ENCODE measurements at places on chromosomes 13 and 19. TPM values are rescaled to one million over a fixed set of nuclear protein-coding genes. Genes with fewer than 3 reads are reported as not detected.

APLP1 gene
- total RNA-seq, result 1.5 TPM

BCL2L12 gene
- 14.7 TPM for total RNA-seq

PSPN gene
- 0.25 TPM for total RNA-seq

PDX1 gene
- not detected for total RNA-seq

ZNF112 gene
- total RNA-seq, result 9.6 TPM

TSEN34 gene
- 52.3 TPM for total RNA-seq

FBXO17 gene
- total RNA-seq, result 44.0 TPM

ZNF420 gene
- 9.6 TPM for total RNA-seq

SPPL2B gene
- 54.3 TPM for total RNA-seq

SHD gene
- total RNA-seq, result not detected

CLC gene
- not detected for total RNA-seq

IGFL1 gene
- total RNA-seq, result 7.9 TPM

TEX29 gene
- 2.9 TPM for total RNA-seq

SERTM1 gene
- total RNA-seq, result 16.0 TPM

PSG11 gene
- not detected for total RNA-seq

ZNF83 gene
- total RNA-seq, result 78.6 TPM

HNRNPL gene
- 190 TPM for total RNA-seq

COX6B2 gene
- total RNA-seq, result 5.2 TPM

IRGC gene
- total RNA-seq, result not detected

PSG1 gene
- total RNA-seq, result not detected

OLFM2 gene
- 13.8 TPM for total RNA-seq

PINLYP gene
- total RNA-seq, result 8.8 TPM

ZNF99 gene
- not detected for total RNA-seq

ZNF415 gene
- total RNA-seq, result 6.6 TPM

OR7C1 gene
- 0.74 TPM for total RNA-seq

ATP11A gene
- total RNA-seq, result 33.4 TPM

KIR3DL2 gene
- total RNA-seq, result not detected

ZNF154 gene
- total RNA-seq, result 2.2 TPM

FFAR3 gene
- total RNA-seq, result not detected

ITGBL1 gene
- 6.4 TPM for total RNA-seq

ZNF575 gene
- total RNA-seq, result 2.9 TPM

LNX2 gene
- 12.0 TPM for total RNA-seq

SMIM44 gene
- not detected for total RNA-seq

FARP1 gene
- 17.7 TPM for total RNA-seq

CCDC70 gene
- total RNA-seq, result not detected

C19orf38 gene
- total RNA-seq, result 2.5 TPM

DZIP1 gene
- total RNA-seq, result 30.0 TPM

SIX5 gene
- 20.6 TPM for total RNA-seq

DLL3 gene
- not detected for total RNA-seq

GNG8 gene
- not detected for total RNA-seq

SYT5 gene
- total RNA-seq, result not detected

Measured in vagina (tissue), 2 donors.